ENCODE measurements at places on chromosomes 5 and 9.
A peak's percentile ranks its signal among the peaks of the same experiment; 100 is the strongest.

DNA sequence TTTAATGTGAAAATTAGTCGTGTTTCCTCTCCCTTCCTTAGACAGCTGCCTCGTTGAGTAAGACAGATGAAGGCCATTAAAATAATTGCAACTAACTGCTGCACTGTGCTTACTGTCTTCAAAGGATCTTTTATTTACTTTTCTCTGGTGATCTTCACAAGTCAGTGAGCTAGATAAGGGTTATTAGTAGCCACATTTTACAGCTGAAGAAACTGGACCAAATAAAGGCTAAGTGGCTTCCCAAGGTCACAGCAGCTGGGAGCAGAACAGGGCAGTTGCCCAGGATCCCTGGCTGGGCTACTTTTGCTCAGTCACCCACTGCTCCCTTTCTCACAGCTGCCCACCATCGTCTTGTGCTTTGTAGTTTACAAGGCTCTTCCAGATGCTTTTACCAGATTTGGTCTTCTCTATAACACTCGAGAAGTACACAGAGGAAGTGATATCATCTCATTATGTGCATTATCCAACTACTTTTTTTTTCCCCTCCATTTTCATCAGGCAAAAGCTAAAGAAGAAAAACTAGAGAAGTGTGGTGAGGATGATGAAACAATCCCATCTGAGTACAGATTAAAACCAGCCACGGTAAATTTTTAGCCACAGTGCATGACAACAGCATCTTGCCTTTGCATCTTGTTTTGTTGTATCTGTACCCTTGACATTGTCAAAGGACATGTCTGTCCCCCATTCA lies 61.8 kb downstream of the ERAP1 start:
- no peak for DNase-seq

- DNase-seq, result peak; percentile 68
Observed at GRCh38 chr9:122126331-122127261, 33.0 kb downstream of the NDUFA8 start.

- no peak for DNase-seq
Observed at GRCh38 chr5:27900761-27901160, 862.4 kb upstream of the CDH9 start.

DNA sequence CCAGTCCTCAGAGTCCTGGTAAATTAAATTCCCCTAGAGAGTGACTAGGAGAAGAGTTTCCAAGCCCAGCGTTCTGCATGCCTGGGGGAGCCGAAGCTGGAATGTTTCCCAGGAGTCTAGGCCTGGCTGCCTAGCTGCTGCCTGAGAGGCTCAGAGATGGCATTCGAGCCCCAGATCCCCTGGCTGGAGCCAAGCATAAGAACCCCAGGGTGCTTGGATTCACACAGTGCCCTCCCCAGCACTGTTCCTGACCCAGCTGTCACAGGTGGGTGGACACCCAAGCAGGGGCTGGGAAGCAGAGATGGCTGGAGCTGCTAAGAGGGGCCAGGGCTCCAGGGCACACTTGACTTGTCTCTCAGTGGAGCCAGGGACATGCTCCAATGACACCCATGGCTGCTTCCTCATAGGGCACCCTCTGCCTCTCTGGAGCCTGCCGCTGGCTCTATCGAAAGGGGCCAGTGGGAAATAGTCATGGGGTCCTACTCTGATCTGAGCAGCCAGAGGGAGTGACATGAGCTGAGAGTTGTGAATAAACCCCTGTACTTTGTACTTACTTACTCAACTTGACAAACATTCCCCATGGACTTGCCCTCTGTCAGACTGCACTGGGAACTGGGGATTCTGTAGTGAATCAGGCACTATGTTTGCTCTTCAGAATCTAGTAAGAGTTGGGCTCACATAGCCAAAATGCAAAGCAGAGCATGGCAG lies 62.6 kb upstream of the XPA start:
- DNase-seq, result peak; percentile 45

DNA sequence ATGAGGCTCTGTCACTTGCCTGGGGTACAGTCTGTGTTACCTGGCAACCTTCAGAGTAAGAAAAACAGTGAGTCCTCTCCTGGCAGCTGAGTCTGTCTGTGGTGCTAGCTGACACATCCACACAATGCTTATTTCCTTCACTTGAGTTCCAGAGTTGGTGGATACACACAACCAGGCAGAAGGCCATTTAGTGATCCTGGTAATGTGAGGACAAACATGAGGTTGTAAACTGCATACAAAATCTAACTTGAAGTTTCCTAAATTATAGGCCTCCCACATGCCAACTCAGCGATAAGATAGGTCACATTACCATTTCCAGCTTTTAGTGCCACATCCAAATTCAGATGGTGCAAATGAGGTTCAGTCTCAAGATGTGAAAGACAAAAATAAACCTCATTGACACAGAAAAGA lies 125.5 kb downstream of the DCP2 start:
- DNase-seq, result no peak

DNA sequence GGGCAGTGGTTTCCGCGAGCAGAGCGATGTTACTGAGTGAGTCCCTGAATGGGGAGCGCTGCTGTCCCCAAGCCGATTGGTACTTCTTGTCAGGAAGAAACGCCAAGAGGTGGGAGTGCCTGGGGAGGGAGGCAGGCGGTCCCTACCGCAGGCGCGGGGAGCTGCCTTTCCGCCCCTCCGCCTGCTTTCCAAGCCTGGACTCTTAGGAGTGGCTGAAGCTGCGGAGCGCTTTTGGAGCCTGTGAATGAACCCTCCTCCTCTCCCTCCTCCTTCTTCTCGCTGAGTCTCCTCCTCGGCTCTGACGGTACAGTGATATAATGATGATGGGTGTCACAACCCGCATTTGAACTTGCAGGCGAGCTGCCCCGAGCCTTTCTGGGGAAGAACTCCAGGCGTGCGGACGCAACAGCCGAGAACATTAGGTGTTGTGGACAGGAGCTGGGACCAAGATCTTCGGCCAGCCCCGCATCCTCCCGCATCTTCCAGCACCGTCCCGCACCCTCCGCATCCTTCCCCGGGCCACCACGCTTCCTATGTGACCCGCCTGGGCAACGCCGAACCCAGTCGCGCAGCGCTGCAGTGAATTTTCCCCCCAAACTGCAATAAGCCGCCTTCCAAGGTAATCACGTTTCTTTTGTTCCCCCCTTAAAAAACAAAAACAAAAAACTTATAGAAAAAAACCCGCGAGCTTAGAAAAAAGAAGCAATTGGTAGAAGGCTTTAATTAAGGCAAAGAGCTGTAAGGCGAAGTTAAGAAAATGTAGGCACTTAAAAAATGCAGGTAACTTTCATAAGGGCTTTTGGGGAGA lies at the start of gene VCAN:
Gene VCAN (plus strand): TSS at position 340 of the 808 bp plus-strand sequence. CDS start 11,775 bp downstream, outside the sequence.
- peak; percentile 80 for DNase-seq

DNA sequence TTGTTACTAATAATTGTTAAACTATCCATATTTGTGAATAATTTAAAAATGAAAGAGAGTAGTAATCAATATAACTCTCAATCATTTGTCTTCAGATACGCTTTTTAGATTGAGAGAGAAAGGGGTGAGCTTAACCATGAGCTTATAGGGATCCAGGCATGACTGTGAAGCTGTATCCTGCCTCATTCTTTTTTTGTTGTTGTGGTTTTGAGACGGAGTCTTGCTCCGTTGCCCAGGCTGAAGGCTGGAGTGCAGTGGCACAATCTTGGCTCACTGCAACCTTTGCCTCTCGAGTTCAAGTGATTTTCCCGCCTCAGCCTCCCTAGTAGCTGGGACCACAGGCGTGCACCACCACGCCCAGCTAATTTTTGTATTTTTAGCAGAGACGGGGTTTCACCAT lies 44.0 kb downstream of the NIPAL4 start:
- DNase-seq, result no peak

DNA sequence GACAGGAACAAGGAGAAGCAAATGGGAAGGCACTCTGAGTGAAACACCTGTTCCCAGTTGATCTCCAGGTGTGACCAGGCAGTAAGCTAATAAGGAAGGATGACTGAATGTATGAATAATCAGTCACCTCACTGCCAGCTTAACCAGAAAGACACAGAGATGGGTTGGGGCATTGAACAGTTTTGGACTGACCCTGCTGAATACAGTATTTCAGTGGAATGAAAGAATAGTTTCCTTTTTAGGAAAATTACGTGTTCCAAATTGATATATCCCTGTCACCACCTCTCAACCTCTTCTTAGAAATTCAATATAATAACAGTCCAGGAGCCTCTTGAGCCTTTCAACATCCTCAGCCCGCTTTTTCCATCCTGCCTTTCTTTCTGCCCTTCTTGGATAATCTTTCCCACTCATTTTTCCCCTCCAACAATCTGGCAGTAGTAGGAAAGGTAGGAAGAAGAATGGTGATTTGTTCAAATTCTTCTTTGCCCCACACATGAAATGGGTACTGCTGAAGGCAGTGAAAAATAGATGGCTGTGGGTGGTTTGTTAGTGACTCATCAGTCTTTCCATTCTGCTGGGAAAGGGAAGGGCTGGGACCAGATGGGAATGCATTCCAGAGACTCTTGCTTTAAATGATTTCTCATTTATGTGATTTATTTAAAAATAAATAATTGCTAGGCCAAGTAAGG lies 117.9 kb downstream of the ZSWIM6 start:
- DNase-seq, result peak; percentile 85

- DNase-seq, result no peak
Observed at GRCh38 chr9:14403081-14403480, 89.1 kb upstream of the NFIB start.
